ENCODE measurements at places on chromosomes 5 and 9. TPM values are rescaled to one million over a fixed set of nuclear protein-coding genes. Genes with fewer than 3 reads are reported as not detected.

PKD2L2 gene
- 0.62 TPM for total RNA-seq

CTXN3 gene
- total RNA-seq = not detected

PCDHGA2 gene
- total RNA-seq = 17.3 TPM

PSAT1 gene
- total RNA-seq = 0.73 TPM

TMEM232 gene
- total RNA-seq = 1.7 TPM

PCDHA11 gene
- not detected for total RNA-seq

TMEM250 gene
- 19.8 TPM for total RNA-seq

TEX48 gene
- not detected for total RNA-seq

PNPLA7 gene
- 8.1 TPM for total RNA-seq

INSL6 gene
- total RNA-seq = not detected

ALDH1A1 gene
- 6.2 TPM for total RNA-seq

JAKMIP2 gene
- 0.11 TPM for total RNA-seq

FOXD4 gene
- total RNA-seq = not detected

SPATA31D4 gene
- total RNA-seq = not detected

EIF4E1B gene
- total RNA-seq = not detected

OTP gene
- not detected for total RNA-seq

Measured in cardiac septum (tissue), 1 donor.